Activated effector memory CD4-positive, alpha-beta T cell treated with Interleukin-2 at 50 U/mL for 16 hours (primary cell): ENCODE measurements at places on chromosomes 3 and 15.

- DNase-seq, result no peak
These were observed 35.1 kb downstream of the UMPS start for GRCh38 chr3:124765197-124765840.

- no peak for DNase-seq
These were observed 408.9 kb upstream of the THBS1 start for GRCh38 chr15:39171944-39172368.

- no peak for DNase-seq
These were observed 142.4 kb downstream of the ANXA2 start for GRCh38 chr15:60255390-60255789.

- no peak for DNase-seq
These were observed 89.7 kb upstream of the CMC1 start for GRCh38 chr3:28151608-28152228.

DNA sequence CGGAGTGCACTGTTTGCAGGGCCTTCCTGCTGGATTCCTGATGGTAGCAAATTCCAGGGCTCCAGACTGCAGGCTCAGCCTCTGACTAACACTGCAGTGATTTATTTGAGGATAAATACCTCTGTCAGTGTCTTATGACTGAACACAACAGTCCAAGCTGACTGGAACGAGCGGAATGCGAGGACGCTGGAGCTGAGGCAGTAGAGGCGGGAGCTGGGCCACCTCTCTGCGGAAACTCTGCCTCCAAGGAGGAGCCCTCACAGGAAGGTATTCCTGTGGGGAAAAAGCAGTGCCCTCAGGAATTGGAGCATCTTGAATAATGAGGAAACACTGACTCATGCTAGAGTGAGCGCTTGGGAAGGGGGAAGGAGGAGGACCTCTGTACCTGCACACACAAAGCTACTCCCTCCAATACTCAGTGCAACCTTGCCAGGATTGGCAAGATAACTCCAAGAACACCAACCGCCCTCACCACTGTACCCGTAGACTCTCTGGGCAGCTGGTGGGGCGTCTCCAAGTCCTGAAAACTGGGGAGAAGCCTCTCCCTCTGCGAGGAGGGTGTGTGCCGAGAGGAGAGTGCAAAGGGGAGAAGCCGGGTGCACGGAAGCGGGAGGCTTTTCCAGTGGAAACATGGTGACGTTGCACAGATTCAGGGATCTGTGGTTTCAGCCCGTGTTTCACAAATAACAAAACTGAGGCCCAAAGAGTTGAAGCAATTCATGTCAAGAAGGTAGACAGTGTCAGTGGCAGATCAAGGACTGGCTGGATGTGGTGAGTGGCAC, 43.0 kb downstream of the VGLL4 start:
- no peak for DNase-seq

DNA sequence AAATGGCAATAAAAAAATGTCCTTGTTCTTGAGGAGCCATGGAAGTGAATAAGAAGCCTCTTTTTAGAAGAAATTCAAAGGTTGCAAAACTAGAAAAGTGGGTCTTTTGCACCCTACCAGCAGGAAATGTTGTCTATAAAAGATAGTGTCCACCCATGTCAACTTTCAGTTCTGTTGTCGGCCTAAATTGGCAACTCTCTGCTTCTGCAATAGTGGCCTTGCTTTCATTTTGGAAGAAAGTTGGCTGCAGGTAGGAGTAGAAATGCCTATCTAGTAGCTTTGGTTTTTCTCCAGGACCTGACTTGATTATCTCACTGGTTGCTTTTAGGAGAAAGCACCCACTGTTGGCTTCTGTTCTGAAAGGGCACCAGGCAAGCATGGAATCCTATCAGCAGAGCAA, 85.4 kb downstream of the TMEM108 start:
- no peak for DNase-seq

GRCh38 chr3:158272081-158272480, 162.2 kb downstream of the RSRC1 start:
- DNase-seq, result no peak

DNA sequence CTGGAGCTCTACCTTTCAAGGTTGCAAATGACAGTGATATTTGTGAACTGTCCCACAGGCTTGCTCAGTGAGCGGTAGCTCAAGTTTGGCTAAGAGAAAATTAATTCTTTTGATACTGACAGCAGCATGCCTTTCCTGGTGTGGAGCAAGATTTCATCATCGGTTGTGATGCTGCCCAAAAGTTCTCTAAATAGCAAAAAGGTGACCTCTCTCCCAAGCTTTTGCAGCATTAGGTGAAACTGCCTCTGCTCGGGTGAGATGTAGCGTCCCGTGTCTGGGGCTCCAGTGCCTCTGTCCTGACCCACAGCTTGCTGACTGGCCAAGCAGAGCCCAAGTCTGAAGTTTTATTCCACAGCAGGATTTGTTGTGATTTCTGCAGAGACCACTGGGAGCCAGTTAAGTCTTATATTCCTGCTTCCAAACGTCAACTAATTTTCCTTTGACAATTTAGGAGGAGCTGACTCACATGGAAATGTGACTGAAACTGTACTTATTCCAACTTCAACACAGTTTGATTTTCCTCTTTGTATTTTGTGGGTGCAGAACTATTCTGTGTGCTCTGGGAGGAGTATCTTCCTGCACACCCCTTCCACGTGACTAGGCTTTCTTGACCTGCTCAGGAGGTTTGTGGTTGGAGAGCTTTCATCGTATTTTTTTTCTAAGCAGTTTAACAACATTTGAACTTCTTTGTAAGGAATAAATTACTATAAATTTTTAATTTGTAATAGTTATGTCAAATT, 5.9 kb downstream of the SYNM start:
- no peak for DNase-seq

DNA sequence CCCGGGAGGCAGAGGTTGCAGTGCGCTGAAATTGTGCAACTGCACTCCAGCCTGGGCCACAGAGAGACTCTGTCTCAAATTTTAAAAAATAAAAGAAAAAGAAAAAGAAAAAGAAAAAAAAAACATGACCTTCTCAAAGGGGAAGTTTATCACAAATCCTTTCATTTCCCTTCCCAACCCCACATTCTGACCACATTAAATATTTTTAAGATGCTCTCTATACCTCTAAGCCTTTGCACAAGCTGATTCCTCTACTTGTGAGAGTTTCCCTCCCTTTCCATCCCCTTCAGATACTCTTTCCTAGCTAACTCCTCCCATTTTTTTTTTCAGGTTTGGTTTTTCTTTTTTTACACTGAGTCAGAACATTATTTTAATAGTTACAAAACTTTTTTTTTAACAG, 4.0 kb downstream of the HIGD1A start:
- no peak for DNase-seq

GRCh38 chr15:100716456-100717085, 114.2 kb downstream of the ASB7 start:
- DNase-seq, result no peak

- DNase-seq, result no peak
These were observed 15.7 kb downstream of the RFT1 start for GRCh38 chr3:53114412-53115074.

- DNase-seq, result no peak
These were observed 3.6 kb downstream of the KLHL6 start for GRCh38 chr3:183551930-183552329.

DNA sequence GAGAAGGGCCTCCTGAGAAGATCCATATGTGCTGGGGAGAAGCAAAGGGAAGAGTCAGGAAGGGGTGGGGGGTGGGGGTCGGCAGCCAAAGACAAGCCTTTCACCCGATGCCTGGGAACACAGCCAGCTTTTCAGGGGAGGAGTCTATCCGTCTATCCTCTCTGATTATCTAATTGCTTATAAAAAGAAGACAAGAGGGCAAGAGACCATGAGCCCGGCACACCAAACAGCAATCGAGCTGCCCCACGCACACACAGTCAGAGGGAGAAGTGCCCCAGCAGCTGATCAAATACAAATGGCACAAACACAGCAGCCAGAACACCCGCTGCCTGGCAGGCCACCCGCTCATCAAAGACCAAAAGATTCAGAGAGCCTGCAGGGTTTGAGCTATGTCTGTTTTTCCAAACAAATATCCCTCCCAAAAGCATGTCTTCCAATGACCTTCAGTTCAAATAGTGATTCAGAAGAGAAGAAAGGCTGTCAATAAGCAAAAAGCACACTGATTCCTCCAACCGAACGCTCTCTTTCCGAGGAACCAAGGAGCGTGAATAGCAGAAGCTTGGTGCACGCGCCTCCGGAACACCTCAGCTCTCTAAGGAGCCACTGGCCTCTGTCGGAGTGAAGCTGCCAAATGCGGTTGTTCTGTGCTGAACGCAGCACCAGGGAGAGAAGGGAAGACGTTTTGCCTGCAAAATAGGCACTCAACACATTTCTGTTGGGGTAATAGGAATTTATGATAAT, 419.2 kb downstream of the OCA2 start:
- DNase-seq, result no peak

- no peak for DNase-seq
These were observed 57.0 kb downstream of the SUMF1 start for GRCh38 chr3:4409971-4410573.

DNA sequence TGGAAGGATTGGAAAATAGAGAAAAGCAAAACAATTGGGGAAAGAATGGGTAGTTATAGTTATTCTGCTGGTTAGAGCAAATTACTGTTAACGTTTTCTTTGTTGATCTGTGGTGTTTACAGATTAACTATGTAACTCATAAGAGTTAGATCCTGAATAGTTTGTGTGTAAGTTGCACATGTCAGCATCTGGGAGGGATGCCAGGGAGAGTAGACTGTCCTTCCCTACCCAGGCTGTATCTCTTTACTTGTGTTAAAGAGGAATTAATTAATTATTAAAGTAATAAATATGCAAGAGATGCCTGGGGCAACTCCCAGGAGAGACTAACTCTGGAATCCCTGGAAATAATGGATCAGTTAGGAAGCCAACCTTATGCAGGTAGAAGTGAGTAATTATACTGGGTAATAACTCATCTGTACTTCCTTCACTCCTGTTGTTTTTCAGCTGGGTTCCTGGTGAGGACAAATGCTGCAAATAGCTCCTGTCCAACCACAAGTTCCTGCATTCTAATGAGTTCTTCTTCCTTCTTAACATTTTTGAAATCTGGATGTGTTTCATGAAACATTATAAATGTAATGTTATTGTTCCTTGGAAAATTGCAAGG, 18.9 kb downstream of the GHRL start:
- no peak for DNase-seq

DNA sequence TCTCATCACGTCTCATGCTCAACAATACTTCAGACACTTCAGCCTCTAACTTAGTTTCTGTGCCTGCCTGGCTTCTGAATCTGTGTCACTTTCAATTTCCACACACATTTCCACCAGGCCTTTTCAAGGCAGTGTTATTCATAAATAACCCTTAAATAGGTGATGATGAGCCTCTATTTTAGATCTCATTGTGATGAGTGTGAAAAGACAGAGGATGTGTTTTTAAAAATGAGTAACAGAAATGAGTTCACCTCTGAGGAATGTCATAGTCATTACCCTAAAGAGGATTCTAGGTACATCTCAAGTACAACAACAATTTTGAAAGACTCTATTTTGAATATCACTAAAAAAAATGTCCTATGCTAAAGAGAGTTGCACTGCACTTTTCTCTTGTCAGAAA, 64.6 kb downstream of the STAC start:
- no peak for DNase-seq

DNA sequence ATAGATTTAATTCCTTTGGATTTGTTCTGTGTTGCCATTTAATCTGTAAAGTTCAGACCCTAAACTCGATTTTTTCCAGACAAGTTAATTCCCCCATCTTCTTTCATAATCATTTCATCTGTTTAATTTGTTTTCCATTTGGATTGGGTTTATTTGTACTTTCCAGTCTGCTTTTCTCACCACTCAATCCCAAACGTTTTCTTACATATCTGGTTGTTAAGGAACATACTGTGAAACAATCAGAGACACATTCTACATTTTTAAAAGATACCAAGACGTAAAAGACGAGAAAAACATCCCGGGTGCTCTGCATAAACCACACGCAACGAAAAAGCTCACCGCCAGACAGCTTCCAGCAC, 13.0 kb upstream of the ONECUT1 start:
- no peak for DNase-seq
